Heart right ventricle (tissue), 16 donors: ENCODE measurements at places on chromosomes 2 and 18.

DNA sequence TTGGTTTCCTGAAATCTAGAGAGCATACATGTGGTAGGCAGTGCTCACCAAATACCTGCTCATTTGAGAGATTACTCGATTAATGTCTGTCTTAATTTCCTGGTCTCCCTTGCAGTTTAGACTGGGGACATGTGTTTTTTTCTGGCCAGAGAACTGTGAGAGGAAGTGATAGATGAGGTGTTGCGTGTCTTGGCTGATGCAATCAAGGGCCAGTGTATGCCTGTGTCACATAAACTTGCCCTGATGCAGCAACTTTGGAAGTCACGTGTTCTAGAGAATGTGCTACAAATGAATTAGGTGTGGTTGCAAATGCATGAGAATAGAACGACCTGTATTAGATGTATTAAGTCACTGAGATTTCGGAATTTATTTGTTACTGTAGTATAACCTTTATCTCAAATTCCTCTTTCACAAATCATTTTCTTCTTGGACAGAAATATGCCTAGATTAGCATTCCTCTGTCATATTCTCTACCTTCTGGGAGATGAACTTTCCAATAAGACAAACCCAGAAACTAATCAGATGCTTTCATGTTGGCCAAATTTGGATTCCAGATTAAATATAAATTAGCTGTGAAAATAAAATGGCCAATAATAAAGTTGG is 9.9 kb upstream of the IL1A start:
- DNase-seq: no peak

DNA sequence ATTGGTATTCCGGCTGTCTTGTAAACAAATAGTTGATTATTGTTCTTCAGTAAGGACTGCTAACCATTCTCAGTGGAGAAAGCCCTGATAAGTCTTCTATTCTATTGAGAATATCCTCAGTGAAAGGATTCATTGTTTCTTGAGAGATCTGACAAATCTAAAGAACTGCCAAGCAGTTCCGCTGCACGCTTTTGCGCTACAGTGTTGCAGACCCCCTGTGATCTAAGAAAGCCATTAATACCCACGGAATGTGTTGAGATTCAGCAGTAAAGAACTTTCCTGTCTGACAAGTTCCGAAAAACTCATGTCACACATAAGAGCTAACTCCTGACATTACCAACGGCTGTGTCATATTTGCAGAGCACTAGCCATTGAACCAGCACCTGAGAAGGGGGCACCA is 63.8 kb downstream of the ZNF236 start:
- no peak for DNase-seq

DNA sequence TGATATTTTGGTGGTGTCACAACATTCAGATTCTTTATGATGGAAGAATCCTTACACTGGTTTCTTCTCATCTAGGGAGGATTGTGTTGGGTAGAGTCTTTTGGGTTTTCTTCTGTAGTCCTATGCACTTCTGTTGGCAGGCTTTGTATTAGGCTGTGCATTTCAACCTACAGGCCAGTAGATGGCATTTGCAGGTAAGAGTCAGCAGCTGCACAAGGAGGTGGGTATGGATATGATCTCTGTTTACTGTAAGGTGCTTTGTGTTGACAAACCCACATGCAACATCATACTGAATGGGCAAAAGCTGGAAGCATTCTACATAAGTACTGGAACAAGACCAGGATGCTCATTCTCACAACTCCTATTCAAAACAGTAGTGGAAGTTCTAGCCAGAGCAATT is 656.8 kb downstream of the METTL4 start:
- DNase-seq: no peak

- DNase-seq: no peak
Measured at GRCh38 chr2:143682436-143683055, 553.3 kb downstream of the ARHGAP15 start.

DNA sequence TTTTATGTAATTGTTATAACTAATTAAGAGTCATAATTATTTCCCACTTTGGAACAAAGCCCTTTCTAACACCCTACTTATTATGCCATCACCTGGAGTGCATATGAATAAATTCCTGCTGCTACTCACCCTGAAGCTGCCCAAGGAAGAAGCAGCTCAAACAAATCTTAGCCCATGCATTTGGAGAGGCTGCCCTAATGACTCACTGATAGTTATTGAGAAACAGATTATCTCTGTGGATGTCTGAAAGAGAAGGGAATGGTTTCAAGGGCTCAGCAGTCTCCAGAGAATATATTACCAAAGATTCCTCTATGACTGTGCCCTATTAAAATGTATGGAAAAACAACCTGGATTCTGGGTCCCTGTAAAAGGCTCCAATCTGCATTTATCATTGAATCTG is 81.0 kb downstream of the GPR39 start:
- DNase-seq: no peak

- DNase-seq: no peak
Measured at GRCh38 chr2:65481961-65482360, 49.6 kb upstream of the SPRED2 start.

GRCh38 chr2:167240671-167241070 is 352.4 kb downstream of the XIRP2 start:
- DNase-seq: no peak

DNA sequence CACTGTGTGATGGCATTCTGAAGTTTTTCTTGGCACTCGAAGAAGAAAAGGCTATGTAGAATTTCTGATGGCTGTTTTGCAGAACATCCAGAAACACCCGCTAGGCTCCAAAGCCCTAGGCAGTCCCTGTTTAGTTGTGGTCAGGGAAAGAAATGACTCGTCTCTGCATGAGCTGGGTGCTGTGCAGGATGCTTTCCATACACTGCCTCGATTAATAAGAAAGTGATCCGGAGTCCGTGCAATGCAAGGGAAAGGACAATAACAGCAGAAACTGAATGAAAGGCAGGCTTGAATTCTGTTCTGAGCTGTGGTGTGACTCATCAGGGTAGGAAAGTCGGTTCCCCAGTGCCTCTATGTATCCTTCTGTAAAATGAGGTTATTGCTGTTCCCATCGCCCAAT is 18.7 kb downstream of the MAPRE3 start:
- DNase-seq: no peak
